ENCODE measurements at places on chromosomes 1 and 21.
A peak's percentile ranks its signal among the peaks of the same experiment; 100 is the strongest.

- no peak for DNase-seq
Measured at GRCh38 chr1:153397051-153397923, 6.4 kb upstream of the S100A8 start.

DNA sequence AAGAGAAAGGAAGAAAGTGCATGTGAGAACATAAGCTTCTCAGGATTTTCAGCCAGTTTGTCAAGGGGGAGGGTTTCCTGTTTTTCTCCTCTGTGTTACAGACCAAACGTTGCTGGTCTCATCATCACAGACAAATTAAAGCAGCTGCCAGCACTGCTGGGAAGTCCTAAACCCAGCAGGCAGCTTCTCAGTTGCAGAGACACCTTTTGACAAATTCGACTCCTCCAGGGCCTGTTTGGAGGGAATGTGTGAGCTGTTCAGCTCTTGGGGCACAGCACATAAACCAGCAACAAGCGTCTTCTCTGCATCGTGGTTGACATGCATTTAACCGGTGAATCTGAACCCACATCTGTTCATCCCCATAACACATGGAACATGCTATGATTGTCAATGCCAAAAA is 454.6 kb upstream of the RUNX1 start:
- no peak for DNase-seq

- DNase-seq, result no peak
Measured at GRCh38 chr1:160681066-160681890, 30.3 kb downstream of the CD48 start.

- DNase-seq, result no peak
Measured at GRCh38 chr1:173448945-173449344, 28.2 kb upstream of the PRDX6 start.

- no peak for DNase-seq
Measured at GRCh38 chr1:9454494-9455066, 84.7 kb upstream of the SLC25A33 start.

- no peak for DNase-seq
Measured at GRCh38 chr1:22796642-22797041, 86.0 kb downstream of the EPHB2 start.

DNA sequence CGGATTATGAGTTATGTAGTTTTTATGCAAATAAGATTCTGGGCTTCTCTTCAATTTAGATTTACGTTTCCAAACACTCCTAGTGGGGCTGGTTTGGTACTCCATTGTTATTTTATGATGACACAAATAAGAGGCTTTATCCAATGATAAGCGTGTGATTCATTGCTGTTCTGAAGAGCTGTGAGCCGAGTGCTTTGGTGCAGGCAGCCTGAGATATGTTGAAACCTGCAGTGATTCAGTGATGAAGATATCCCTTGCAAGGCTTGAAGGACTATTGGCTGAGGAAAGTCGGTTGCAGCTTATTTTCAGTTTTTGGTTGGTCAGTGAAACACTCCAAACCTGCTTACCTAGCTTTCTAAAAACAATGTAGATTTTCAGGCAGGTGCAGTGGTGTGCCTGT is 112.2 kb downstream of the RYR2 start:
- no peak for DNase-seq

- DNase-seq, result no peak
Measured at GRCh38 chr1:193060406-193060805, 994 bp downstream of the RO60 start.

DNA sequence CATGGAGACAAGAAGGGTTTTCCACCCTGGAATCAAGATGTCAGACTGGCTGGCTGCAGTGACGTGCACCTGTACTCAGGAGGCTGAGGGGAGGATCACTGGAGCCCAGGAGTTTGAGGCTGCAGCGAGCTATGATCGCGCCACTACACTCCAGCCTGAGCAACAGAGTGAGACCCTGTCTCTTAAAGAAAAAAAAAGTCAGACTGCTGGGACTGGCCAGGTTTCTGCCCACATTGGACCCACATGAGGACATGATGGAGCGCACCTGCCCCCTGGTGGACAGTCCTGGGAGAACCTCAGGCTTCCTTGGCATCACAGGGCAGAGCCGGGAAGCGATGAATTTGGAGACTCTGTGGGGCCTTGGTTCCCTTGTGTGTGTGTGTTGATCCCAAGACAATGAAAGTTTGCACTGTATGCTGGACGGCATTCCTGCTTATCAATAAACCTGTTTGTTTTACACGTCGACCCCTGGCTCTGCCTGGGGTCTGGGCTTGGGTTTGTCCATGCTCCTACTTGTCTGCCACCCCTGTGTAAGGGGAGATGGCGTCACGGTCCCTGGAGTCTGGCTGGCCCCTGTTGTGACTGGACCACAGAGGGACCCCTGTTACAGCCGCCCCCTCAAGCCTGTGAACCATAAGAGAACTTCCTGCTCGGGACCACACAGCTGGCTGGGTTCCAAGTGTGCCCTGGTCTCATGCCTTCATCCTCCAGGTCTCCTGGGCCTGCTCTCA is 20.9 kb upstream of the VPS13D start:
- DNase-seq, result no peak

GRCh38 chr1:244068567-244068966 is 17.5 kb downstream of the ZBTB18 start:
- DNase-seq, result no peak

GRCh38 chr1:202036595-202037387 is 26.4 kb downstream of the ELF3 start:
- DNase-seq, result no peak

- no peak for DNase-seq
Measured at GRCh38 chr1:1847061-1847850, 43.6 kb downstream of the GNB1 start.

DNA sequence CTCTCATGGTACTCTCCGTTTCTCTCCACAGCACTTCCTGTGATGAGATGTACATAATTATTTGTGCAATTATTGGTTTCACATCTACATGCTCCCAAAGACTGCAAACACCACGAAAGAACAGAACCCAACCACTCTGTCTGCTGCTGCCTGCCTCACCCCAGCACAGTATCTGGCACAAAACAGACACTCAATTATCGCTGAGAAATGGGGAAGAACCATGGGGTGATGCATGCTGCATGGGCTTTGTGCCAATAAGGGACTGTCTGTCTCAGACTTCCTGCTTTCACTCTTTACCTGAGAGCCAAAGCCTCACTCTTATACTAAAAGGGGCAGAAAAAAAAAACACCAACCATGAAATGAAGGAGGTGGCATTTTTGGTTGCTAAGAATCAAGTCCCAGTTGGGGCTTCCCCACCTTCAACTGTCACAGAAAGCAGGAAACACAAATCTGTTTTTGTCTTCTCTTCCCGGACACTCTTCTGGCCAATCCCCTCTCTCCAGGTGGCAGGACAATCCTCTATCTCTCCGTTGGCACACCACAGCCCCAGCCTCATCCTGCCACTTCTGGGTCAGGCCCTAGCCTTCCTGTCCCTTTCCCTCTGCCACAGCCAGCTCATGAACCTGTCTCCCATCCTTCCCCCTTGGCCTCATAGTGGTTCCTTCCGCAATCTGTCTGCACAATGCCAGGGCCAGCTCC is 82.0 kb downstream of the TGFBR3 start:
- no peak for DNase-seq

DNA sequence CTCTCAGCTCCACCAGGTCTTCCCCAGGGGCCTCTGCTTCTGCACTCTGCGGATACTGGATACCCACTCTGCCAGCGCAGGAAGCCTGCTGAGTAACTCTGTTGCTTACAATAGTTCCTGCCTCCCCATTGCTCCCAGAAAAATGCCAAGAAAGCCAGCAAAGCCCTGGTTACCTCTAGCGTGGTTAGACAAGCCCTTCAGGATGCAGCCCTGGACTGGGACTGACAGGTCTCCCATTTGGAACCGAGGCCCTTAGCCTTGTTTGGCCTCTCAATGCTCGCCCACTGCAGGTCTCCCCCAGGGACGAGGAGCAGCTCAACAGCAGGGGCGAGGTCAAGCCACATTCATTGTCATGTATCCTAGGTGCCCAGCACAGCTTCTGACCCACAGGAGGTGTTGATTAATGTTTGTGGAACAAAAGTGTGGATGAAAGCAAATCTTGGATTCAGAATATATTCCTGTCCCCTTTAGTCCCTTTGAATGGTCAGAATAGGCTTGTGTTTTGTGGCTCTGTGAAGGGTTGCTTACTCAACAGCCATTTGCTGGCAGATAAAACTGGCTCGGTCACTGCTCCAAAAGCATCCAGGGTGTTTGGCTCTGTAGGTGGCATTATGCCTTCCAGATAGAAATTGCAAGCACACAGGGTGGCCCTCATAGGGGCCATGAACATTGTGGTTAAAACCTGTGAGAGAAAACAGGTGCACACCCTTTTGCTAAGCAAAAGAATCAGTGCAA is 58.9 kb downstream of the C1orf198 start:
- no peak for DNase-seq

- no peak for DNase-seq
Measured at GRCh38 chr1:173224949-173225348, 17.8 kb upstream of the TNFSF4 start.

DNA sequence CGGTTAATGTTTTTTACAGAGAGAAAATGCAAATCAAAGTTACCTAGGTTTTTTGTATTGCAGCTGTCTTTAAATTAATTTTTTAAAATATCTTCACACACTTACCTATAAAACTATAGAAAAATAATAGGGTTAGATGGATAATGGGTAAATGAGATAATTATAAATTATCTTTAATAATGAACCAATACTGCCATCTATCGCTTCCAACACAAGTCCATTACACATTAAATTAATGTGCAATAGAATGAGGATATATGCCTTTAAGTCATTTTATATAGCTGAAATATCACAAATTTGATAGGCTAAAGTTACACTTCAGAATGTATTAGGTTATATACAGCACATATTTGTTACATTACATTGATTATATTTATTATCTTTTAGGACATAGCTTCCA is 2212.8 kb downstream of the MRPL39 start:
- DNase-seq, result no peak

- DNase-seq, result no peak
Measured at GRCh38 chr1:4306559-4307467, 347.6 kb upstream of the AJAP1 start.

DNA sequence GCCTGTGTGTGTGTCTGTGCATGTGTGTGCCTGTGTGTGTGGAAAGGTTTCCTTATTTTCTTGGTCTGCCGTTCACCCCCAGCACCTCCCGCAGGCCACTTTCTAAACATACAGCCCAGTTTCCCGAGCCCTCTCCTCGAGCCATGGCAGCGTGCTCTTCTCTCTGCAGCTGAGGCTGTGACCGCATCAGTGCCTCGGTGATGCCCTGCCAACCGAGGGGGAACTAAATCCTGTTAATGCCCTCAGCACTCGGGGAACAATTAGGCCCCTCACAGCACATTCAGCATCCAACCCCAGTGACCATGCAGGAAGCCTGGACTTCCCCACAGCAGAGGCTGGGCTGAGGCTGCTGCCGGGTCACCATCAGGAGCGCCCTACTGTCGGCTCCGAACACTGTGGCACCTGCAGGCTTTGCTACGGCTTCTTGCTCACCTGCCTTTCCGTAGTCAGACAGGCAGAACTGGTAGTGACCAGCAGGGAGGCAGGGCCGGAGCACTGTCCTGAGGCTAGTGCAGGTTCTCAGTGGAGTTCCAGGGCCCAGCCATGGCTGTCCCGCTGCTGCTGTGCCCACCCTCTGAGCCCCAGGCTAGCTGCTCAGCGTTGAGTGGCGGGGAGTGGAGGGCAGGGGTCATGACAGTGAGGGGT is 8.1 kb downstream of the GPR137B start:
- DNase-seq, result no peak

- DNase-seq, result no peak
Measured at GRCh38 chr1:29865051-29865450, 628.7 kb downstream of the PTPRU start.

DNA sequence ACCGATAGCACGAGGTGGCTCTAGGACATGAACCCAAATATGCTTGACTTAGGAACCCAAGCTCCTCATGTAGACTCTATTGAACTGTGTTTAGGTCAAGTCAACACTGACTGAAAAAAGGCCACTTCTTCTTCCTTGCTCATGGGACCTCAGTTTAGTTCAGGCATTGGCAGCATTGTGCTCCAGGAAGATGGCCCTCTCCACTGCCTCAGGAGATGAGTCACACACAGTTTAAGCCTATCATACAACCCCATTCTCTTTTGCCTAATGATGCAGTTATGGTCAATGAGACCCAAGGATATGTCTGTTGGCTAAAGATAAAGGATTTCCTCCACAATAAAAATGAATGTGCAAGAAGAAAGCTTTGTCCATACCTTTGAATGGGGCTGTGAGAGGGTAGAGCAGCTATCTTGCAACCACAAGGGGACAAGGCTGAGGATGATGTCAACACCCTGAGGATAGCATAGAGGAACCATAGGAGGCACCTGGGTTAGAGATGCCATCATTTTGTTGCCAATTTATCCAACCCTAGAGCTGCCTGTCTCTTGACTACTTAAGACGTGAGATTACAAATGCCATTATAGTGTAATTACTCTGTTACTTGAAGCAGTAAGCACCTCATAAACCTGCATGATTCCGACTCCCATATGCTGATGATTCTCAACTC is 3.0 kb upstream of the TRIM63 start:
- no peak for DNase-seq

DNA sequence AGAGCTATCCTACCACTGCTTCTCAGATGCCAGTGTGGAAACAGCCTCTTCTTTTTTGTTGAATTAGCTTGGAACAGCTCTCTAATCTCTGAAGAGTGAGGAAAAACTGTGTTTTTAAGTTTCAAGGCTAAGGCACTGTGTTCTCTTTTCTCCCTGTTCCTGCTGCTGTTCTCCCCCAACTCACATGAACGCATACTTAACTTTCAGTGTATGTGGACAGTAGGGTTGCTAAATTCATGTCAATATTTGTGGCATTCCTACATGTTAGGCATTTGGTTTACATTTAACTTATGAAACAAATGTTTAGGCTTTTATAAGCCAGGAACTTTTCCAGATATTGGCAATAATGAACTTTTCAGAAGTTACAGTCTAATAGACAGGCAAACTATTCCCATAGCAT is 6.8 kb downstream of the BACH1 start:
- DNase-seq, result no peak

GRCh38 chr1:234906654-234907053 is 222.0 kb downstream of the TOMM20 start:
- DNase-seq, result no peak

GRCh38 chr1:40394491-40395172 is 21.1 kb downstream of the SMAP2 start:
- DNase-seq, result no peak

DNA sequence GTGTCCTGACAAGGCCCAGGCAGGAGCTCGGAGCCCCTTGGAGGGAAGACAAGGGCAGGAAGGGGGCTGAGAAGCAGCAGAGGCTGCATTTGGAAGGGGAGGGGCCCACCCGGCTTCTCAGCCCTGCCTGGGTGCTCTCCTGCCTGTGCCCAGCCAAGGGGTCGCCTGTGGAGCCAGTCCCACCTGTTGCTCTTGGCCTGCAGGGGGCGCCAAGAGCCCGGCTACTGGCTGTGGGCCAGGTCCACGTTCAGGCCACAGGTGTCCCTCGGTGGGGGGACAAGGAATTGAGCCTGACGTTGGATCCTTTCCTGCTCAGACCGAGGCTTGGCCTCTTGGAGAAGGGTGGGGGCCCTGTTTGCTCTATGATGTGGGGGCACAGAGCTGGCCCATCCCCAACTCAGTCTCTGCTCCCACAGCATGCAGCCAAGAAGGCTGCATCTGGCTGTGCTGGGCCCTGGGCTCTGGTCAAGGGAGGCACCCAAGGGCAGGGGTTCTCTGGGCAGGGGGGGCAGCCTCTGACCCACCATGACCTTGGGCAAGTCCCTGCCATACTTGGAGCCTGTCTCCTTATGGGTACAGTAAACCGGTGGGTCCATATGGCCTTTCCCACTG is 10.9 kb downstream of the WNT4 start:
- peak; percentile 18 for DNase-seq

GRCh38 chr1:29639741-29640427 is 403.6 kb downstream of the PTPRU start:
- DNase-seq, result no peak

- no peak for DNase-seq
Measured at GRCh38 chr1:24195136-24195535, 8.0 kb upstream of the IFNLR1 start.

Measured in NCI-H1417 treated with DMSO at 0.1 percent for 48 hours (cell line).